NCI-H2029 (cell line): ENCODE measurements at places on chromosomes 6 and 20.

DNA sequence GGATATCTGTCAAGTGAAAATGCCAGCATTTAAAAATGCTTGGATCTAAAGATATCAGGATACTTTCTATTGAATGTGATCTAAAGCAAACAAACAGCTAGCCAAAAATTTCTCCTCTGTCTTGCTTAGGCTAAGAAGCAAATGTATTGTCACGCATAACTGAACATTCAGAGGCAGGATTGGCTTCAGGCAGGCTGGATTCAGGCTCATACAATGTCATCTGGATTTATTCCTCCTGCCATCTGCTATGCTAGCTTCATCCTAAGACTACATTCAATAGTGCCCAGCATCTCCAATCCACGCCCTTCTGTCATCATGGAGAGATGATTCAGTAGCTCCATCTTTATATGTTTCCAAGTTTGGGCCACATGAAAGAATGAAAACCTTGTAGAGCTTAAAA, 27.1 kb downstream of the PFDN4 start:
- no peak for DNase-seq

- no peak for DNase-seq
Observed at GRCh38 chr6:162922563-162923166, 194.9 kb downstream of the PACRG start.

DNA sequence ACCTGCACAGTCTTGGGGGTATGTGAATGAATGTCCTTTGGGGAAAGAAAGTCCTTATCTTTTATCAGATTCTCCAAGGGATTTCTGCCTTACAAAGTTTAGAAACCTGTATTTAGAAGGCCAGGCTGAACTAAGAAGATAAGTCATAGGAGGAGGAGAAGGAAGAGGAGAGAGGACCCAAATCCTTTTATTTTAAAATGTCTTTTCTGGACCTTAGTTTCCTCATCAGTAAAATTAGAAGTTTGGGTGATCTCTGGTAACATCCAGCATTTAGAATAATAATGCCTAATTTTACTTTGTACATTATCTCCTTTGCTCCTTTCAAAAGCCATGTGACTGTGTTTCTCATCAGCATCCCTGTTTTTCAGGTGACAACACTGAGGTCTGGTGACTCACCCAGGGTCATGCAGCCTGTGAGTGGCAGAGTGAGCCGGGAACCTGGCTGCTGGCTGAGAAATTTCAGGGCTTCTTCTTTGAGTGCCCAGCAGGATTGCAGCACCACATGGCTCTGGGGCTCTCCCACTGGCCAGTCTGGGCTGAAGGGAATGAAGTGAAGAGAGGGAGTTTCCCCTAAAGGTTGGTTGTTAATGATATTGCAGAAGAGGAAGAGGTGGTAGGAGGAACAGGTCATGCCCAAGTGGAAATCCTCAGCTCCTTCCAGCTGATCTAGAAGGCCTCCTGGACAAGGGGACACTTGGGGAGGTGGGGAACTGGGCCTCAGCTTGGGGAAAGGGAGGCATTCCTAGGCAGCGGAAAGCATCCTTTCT, 34.0 kb downstream of the VEGFA start:
- no peak for DNase-seq

DNA sequence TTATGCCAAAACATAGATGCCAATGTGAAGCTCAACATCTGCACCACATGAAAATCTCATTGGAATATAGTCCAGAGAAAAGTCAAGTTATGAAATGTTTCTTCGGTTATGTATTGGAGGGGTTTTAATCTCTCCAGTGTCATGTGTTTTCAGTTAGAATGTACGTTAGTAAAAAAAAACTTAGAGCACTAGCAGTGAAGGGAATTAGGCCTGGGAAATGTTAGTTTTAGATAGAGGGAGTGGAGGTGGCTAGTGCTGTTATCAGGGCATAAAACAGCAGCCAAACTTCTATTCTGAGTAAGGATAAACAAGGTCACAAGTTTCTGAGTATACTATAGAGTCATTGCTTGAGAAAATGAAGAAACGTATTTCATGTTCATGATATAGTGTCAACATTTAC, 42.9 kb downstream of the HDGFL1 start:
- no peak for DNase-seq

GRCh38 chr6:155163601-155164000, 100.2 kb upstream of the CLDN20 start:
- no peak for DNase-seq

DNA sequence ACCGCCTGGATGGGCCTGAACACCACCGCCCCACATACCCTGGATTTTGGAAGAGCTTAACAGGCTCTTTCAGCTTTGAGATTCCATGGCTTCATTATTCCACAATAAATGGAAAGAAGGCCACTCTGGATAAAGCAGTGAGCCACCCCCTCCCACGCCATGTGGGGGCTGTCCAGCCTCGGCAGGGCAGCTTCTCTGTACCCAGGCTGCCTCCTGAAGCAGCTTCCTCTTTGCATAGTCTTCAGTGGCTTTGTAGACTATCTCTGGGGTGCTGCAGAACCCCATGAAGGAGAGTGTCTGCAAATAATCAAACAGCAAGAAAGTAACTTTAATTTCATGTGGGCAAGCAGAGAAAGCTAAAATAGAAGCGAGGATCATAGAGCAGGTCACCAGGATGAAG, 96.6 kb upstream of the NXT1 start:
- no peak for DNase-seq
